ENCODE measurements at places on chromosomes 4 and X.
A peak's percentile ranks its signal among the peaks of the same experiment; 100 is the strongest.

DNA sequence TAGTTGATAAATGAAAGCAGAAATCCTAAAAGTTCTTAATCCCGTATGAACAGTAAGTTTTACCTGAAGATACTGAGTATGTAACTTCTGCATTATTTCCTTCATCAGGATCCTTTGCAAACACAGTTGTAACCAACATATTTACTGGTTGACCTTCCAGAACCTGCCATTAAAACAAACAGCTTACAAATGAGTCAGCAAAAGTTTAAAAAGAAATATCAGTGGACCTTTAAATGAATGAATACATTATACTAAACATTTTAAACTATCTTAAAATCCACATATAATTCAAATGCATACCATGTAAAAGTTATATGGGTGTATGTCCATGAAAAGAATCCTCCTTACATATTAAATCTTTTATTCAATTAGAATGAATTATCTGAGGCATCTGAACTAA is 163.6 kb downstream of the DCHS2 start:
- DNase-seq = no peak

GRCh38 chr4:14272206-14272605 is 644.7 kb upstream of the BOD1L1 start:
- DNase-seq = no peak

GRCh38 chr4:11495818-11496217 is 67.1 kb upstream of the HS3ST1 start:
- DNase-seq = no peak

GRCh38 chr4:17385403-17385802 is 126.5 kb downstream of the QDPR start:
- peak; percentile 34 for DNase-seq

GRCh38 chr4:10116569-10117358 is at the start of gene WDR1:
WDR1 (minus strand) TSS chr4:10116799; CDS start chr4:10116666, 133 bp downstream.
- DNase-seq = peak; percentile 97

DNA sequence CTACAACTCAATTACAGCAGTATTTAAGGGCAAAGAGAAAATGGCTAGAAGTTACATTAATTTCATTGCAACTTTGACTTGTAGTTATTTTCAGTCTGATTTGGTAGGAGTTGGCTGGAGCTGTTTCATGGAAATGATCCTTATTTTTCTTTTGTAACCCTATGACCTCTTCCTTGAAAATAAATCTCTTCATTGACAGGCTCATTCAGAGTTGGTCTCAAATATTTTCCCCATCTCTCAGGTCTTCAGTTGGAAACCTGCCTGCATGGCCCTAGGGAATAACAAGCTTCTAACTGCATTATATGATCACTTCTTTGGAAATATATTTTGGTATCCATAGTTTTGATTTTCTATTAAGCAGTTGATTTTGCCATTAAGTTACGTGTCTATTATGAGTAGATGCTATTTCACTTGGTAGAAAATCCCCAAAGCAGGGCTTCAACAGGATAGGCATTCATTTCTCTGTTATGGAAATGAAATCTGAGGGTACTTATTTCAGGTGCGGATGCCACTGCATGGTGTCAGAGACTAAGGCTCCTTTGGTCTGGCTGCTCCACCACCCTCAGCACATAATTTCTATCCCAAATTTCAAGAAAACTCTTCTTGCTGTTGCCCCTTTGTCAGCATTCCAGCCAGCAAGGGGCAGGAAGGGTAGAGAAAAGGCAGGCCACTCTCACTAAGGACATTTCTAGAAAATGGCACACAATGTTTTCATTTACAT is 502.5 kb downstream of the SPRY1 start:
- DNase-seq = no peak

DNA sequence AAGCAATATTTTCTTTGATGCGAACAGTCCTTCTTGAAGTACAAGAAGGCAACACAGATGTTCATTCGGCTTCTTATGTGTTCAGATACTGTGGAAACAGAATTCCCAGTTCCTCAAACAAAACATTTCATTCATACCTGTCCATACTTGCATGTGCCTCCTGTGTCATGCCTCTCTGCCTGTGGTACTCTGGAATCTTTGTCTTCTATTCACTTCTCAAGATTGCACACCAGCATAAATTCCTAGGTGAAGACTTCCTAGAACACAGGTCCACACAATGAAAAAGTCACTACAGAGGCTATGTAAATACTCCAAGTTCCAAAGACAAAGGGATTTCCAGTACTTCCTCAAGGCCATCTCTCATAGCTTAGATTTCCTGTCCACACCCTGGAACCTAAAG is 367.2 kb downstream of the AFF2 start:
- DNase-seq = no peak

DNA sequence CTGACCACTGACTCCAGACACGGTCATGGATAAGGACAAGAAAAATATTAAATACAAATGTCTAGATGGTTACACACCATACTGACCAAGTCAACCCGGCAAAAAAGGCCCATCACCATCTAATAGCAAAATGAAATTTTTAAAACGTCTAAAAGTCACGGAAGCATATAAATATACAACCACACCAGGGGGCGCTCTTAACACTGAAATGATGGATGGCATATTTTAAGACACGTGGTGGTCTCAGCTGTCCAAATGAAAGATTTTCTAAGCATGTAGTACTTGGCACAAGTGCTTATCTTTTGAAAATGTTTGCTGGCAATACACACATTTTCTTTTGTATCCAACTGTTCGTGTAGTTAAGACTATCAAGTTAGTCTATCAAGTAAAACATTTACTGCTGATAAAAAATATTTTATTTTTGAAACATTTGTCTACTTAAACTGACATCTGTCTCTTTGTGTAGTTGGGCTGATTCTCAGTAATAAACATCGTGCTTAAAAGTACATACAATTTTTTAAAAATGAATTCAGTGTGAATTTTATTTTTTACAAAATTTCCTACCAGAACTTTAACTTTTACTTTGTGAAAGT is 64.6 kb downstream of the COX7B2 start:
- DNase-seq = peak; percentile 57

Measured in fibroblast of skin of scalp (primary cell).